ENCODE measurements at places on chromosomes 5 and 9. TPM values are rescaled to one million over a fixed set of nuclear protein-coding genes. Genes with fewer than 3 reads are reported as not detected.
A peak's percentile ranks its signal among the peaks of the same experiment; 100 is the strongest.

GRCh38 chr9:93159601-93160471 lies 24.1 kb upstream of the WNK2 start:
- DNase-seq, result peak; percentile 57

DNA sequence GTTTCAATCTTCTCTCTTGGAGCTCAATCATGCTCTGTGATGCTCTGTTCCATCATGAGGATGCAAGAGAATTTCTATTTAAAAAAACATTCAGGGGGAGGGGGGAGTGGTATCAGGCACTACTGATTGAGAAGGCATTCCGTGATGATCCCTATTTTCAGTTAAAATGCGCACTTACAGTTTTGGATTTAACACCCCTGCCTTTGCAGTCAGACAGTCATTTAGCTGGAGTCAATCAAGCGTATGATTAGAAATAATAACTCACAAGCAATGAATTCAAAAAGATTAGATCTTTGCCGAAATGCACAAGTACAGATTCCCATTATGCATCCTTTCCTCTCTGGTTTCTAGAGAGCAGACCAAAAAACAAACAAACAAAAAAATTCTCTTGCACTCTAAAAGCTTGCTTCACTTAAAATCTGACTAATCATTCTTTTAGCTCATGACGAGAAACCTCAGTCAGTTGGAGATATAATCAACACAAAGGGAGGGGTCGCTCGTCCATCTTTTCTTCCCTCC lies 55.4 kb downstream of the EFNA5 start:
- no peak for DNase-seq

- DNase-seq, result no peak
Observed at GRCh38 chr9:109453210-109453842, 44.8 kb downstream of the PTPN3 start.

The ANKRD31 gene
- 0.82 TPM for total RNA-seq

The GLIPR2 gene
- 8.6 TPM for total RNA-seq

GRCh38 chr9:96022445-96023051 lies 147.1 kb downstream of the ERCC6L2 start:
- DNase-seq, result peak; percentile 43

DNA sequence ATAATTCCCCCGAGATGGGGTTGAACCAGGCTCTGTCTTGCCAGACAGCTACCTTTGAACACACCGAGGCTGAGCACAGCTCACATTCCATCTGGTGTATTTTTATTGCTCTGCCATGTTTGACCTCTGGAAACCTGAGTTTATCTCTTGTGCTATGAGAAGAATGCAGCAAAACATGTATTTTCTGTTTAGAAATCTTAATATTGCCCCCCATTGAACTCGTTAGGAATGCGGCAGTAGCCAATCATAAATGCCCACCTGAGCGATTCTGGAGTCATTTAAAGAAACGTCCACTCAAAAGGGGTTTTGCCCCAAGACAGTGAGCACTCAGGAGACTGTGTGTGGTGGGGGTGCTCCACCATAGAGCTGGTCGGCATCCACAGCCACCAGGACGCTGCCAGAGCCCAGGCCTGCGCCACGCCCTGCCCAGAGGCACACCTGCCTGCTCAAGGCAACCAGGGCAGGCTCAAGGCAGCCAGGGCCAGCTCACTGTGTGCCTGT lies 26.9 kb downstream of the FGD3 start:
- DNase-seq, result no peak

The ETF1 gene
- 71.7 TPM for total RNA-seq

DNA sequence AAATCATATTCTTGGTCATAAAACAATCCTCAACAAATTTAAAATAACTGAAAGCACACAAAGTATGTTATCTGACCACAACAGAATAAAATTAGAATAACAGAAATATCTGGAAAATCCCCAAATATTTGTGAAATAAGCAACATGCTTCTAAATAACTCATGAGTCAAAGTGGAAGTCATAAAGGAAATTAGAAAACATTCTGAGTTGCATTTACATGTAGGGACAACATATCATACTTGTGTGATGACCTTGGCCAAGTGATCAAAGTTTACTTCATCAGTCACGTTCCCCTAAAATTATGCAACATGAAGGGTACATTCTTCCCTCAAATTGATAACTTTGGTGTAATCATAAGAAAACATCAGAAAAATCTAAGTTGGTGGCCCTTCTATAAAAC lies 64.7 kb downstream of the CSF2 start:
- DNase-seq, result no peak

- DNase-seq, result peak; percentile 20
Observed at GRCh38 chr5:168047043-168047668, 244.3 kb upstream of the WWC1 start.

DNA sequence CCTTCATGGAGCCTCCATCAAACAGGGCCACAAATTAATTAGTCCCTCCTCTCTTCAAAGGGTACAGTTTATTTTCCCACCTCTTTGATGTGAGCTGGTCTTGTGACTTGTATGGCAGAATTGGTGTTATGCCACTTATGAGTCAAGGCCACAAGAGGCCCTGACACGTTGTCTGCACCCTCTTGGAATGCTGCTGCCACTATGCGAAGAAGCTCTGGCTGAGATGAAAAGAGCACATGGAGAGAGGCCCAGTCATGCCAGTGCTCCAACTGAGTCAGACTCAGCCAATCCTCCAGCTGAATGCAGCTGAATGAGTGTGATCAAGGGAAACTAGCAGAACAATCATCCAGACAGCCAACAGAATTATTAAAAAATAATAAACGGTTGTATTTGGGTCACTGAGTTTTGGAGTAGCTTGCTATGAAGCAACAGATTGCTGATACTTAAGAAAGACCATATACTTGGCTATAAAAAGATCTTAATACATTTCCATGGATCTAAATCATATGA lies 128.3 kb downstream of the MARCHF11 start:
- no peak for DNase-seq

The RFX3 gene
- 72.2 TPM for total RNA-seq

- DNase-seq, result no peak
Observed at GRCh38 chr5:180104168-180104530, 32.6 kb upstream of the RNF130 start.

DNA sequence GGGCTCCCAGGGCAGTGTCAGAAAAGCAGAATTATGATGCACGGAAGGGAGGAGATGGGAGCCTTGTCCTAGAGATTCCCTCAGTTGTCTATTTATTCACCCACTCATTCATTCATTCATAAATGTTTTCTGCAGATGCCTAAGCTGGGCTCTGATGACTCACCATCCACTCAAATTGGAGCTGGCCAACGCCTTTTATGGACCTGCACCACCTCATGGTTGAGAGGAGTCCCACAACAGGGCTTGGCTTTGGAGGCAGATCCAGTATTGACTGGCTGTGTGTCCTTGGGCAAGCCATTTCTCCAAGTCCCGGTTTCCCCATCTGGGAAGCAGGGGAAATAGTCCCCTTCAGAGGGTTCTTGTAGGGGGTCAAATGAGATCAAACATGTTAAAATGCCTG lies 227.8 kb downstream of the MELK start:
- DNase-seq, result no peak

GRCh38 chr5:159218595-159219023 lies 9.3 kb upstream of the RNF145 start:
- DNase-seq, result no peak

- DNase-seq, result no peak
Observed at GRCh38 chr9:5500441-5501235, 9.7 kb upstream of the PDCD1LG2 start.

DNA sequence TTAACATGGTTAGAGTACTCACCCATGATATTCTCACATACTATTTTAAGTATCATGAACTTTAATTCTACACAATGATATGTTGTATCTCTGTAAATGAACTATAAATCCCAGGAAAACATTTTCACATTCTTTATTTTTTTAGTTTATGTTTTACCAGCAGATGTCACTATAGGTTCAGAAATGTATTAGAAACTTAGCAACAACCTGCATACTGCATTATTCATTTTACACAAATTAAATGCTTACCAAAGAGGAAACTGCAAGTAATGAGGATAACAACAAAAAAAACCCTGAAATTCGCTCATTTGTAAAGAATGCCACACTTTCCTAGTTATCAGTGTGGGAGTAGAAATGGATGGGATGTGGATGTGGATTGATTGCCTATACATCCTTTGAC lies 217.5 kb upstream of the OTULINL start:
- no peak for DNase-seq

GRCh38 chr9:38018241-38018957 lies 50.6 kb downstream of the SHB start:
- no peak for DNase-seq

The FAXDC2 gene
- total RNA-seq, result 2.4 TPM

DNA sequence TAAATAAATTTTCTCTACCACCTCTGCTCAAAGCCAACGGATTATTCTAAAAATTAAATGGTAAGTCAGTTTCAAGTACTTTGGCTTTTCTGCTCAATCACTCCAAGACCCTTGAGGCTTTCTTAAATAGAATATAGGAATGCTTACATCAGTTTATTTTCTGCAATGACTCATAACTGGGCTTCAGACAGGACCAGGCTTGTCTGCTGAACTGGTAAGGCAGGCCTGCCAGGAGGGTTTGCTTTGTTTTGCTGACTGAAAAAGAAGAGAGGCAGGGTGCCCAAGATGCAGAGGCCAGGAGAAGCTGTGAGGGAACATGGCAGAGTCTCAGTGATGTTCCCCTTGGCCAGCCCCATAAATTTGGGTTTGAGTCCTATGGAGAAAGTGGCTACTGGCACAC lies 60.3 kb upstream of the EPB41L4A start:
- no peak for DNase-seq

- DNase-seq, result no peak
Observed at GRCh38 chr5:1509346-1510085, 14.2 kb downstream of the LPCAT1 start.

The EQTN gene
- 1.6 TPM for total RNA-seq

The NSUN2 gene
- total RNA-seq, result 37.5 TPM

The MED27 gene
- total RNA-seq, result 11.8 TPM

The FBP1 gene
- total RNA-seq, result not detected

DNA sequence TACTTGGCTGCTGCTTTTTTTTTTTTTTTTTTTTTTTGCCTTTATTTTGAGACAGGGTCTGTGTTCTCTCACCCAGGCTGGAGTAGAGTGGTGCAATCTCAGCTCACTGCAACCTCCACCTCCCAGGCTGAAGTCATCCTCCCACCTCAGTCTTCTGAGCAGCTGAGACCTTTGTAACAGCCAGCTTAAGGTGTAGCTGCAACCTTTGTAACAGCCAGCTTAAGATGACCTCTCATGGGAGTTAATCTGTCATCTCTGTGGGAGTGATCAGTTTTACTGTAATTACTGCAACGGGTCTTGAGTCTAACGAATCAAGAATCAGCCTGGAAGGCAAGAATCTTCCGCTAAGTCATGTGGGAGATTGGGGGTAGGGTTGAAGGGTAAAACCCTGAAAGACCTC lies 31.6 kb upstream of the SNX2 start:
- DNase-seq, result no peak

- no peak for DNase-seq
Observed at GRCh38 chr9:18073002-18073401, 401.0 kb upstream of the ADAMTSL1 start.
